Occipital lobe (tissue), 3 donors: ENCODE measurements at places on chromosomes 6 and 20.

- DNase-seq = no peak
Observed at GRCh38 chr6:116924245-116924644, 47.2 kb downstream of the RFX6 start.

- DNase-seq = no peak
Observed at GRCh38 chr6:129517288-129517687, 192.7 kb downstream of the ARHGAP18 start.

GRCh38 chr20:57614490-57615444 lies 5.5 kb downstream of the ZBP1 start:
- no peak for DNase-seq

GRCh38 chr6:156250593-156250992 lies 526.6 kb upstream of the ARID1B start:
- no peak for DNase-seq

GRCh38 chr20:39269493-39270217 lies 307.5 kb downstream of the DHX35 start:
- DNase-seq = no peak

GRCh38 chr20:22560817-22561216 lies 23.6 kb downstream of the FOXA2 start:
- no peak for DNase-seq

DNA sequence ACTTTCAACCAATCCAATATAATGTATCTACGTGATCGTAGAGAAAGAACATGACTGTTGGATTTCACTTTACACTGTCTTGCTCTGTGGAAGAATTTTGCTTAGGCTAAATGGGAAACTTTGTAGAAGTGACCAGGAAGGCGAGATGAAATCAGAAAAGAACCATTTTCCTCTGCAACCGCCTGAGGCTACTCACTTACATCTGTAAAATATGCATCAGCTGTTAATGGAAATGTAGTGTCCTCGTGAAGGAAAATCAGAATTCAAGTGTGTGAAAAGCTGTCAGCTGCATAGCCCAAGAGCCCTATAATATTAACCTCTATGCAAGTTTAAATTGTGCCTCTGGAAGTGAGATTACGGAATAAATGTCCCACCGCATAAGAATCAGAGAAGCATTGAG lies 277.9 kb downstream of the C6orf118 start:
- DNase-seq = no peak

DNA sequence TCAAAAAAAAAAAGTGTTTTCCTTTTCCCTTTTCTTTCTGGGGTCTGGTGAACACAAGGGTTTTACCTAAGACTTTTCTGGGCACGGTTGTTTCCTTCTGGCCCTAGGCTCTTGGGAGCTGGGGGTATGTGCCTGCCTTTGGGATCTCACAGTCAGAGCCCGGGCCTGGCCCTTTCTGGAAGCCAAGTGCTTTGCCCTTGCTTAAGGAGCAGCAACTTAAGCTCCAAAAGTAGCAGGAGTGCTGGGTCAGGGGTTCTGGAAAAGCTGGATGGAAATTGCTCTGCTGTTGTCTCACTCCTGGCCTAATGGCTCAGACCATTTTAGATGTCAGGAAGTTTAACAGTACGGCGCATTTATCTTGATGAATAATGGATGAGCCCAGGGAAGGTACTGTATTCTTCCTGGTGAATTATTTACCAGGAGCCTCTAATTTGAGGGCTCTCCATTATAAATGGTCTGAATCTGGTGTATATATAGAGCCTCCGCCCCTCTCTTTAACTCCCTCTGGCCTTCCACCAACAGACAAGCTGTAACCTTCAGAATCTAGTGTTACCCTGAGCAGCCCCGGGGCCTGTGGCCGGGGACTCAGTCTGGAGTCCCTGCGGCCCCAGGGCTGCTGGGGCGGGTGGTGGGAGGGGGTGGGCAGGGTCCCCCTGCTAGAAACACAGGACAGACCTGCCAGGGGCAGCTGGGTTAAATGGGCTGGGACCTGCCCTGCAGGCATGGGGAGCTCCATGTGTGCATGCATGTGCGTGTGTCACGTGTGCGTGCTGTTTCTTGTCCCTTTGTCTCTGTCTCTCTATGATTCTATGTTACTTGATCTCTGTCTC lies 37.5 kb downstream of the PTK7 start:
- DNase-seq = no peak

DNA sequence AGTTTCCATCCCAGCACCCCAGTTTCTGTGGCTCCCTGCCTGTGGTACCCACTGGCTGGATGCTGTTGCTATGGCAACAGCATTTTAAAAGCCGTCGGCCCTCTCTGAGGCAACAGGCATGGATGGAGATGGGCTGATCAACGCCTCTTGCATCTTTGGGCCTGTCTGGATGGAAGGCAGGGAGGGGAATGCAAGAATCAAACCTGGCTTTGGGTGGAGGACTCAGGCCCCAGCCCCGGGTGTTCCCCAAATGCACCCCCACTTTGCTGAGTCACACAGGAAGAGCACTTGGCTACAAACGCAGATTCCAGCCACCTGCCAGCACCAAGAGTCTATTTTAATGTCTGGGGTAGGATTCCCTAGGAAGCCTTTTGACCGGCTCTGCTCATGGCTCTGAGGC lies 45.7 kb upstream of the TGM2 start:
- peak; percentile 26 for DNase-seq

DNA sequence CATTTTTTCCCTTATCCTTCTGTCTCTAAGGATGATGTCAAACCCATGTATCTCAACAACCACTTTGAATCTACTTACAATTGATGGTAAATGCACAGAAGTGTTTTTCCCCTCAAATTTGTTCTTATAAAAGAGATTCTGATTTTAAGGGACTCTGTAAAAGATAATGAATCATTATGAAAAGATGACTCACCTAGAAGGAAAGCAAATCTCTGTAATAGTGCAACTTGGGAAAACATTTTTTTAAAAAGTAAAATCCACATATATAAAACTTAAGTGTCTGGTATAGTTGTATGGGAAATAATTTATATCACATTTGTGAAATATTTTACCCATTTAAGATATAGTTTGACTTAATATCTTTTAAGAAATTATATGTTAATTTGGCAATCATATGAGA lies 137.0 kb downstream of the TINAG start:
- DNase-seq = no peak

DNA sequence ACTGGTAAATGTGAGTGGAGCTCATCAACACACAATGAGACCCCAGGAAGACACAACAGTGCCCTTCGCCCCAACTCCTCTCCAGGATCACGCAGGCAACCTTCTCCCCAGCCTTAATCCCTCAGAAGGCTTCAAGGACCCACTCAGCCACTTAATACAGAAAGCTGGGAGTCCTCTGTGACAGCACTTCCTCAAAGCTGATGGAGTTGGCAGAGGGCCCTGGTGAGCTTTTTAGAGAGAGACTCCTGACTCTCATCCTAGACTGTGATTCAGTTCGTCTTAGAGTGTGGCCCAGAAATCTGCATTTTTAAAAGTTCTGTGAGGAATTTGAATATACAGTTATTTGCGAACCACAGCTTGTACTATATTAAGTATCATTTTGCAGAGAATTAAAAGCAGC lies 187.7 kb downstream of the UST start:
- no peak for DNase-seq

- no peak for DNase-seq
Observed at GRCh38 chr20:51886341-51886740, 84.0 kb upstream of the SALL4 start.

- DNase-seq = no peak
Observed at GRCh38 chr6:142359271-142359960, 57.6 kb downstream of the ADGRG6 start.

DNA sequence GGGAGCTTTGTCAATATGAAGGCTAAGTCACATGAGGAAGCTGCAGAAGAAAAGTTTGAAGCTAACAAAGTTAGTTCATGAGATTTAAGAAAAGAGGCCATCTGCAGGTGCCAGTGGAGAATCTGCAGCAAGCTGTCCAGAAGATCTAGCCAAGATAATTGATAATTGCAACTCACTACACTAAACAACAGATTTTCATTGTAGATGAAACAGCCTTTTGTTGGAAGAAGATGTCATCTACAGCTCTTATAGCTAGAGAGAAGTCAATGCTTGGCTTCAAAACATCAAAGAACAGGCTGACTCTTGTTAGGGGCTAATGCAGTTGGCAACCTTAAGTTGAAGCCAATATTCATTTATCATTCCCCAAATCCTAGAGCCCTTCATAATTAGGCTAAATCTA lies 83.7 kb downstream of the RIN2 start:
- DNase-seq = no peak

DNA sequence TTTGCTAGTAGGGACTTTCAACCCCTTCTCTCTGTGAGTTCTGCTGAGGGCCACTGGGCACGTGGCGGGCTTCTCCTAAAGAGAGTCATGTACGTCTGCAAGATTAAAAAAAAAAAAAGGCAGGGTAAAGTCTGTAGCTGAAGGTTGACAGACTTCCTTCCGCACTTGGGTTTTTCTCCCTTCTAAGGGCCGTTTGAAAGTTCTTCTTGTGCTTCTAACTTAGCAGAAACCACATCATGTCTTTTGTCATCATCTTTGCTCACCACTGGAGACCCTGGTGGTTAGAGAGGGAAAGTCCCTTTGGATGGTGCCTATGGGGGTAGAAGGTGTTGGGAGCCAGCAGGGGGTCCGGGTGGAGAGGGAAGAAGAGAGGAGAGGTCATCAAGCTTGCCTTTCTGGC lies 31.4 kb downstream of the PRDM1 start:
- DNase-seq = no peak

GRCh38 chr6:86487660-86488221 lies 449.6 kb upstream of the HTR1E start:
- no peak for DNase-seq

DNA sequence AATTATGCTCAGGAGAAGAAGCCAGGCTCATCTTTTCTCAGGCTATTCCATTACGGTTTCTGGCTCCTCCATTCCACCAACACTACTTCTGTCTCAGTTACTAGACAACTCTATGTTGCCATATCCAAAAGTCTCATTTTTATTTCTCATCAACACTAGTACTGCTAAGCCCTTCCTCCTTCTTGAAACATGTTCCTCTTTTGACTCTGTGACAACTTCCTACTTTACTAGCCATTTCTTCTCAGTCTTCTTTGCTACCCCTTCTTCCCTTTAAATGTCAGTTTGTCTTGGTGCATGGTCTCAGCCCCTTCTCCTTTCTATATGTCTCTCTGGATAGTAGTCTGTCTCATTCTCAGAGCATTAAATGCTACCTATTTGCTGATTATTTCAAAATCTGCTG lies 7.1 kb upstream of the ADGRG6 start:
- no peak for DNase-seq

GRCh38 chr6:152068622-152069261 lies 261.3 kb downstream of the ESR1 start:
- DNase-seq = no peak

- DNase-seq = no peak
Observed at GRCh38 chr6:121579478-121579877, 144.0 kb downstream of the GJA1 start.

DNA sequence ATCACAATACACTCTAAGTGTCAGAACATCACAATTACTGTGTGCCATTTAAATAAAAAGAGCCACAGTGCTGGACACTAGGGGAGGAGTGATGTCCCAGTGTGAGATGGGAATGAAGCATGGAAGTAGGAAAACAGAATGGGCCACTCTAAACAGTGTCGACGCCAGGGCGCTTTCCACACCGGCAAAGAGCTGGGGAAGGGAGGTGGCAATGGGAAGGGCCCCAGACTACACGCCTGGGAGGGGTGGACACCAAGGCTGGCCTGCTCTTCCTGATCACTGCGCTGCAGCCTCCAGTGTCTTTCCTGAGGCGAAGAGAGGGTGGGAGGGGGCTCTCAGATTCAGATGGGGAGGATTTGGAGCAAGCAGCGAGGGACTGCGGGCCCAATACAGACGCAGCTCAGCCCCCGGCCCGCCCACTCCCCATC lies 75.9 kb downstream of the ERMARD start:
- DNase-seq = no peak

GRCh38 chr6:144597511-144597910 lies 312.4 kb downstream of the UTRN start:
- DNase-seq = no peak

DNA sequence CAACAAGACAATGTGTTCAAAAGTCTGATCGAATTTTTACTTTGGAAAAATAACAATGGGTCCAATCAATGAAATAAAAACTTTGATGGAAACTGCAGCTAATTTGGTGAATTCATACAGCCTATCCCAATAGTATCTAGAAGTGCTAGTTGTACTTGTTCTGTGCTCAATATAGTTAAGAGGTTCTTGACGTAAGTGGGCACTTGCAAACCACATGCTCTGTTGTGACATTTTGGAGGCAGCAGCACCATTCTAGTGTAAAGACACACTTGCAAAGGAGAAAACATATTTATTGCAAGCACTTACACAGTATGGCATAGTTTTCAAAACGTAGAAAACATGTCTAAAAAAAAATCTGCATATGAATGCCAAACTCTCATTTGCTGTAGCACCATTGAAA lies 6.7 kb upstream of the KLHL31 start:
- DNase-seq = no peak

- DNase-seq = peak; percentile 29
Observed at GRCh38 chr6:27684264-27685211, 211.6 kb upstream of the ZNF184 start.

DNA sequence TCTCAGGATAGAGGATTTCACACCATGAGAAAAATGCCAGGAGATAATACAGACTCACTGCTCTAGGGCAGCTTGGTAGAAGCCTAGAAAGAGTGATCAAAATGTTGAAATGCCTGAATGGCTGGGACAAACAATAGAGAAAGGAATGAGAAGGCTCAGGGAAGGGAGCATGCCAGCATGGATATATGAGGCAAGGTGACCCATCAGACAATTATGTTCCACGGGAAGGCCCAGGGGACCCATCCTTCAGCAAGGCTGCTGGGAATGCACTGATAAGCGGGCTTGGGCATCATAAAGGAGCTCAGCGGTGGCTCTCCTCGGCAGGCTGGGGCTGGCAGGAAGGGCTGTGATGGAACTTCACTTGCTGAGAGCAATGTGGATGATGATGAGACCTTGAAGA lies 12.2 kb downstream of the HEBP2 start:
- DNase-seq = no peak

- no peak for DNase-seq
Observed at GRCh38 chr6:15553031-15553430, 109.8 kb downstream of the DTNBP1 start.

DNA sequence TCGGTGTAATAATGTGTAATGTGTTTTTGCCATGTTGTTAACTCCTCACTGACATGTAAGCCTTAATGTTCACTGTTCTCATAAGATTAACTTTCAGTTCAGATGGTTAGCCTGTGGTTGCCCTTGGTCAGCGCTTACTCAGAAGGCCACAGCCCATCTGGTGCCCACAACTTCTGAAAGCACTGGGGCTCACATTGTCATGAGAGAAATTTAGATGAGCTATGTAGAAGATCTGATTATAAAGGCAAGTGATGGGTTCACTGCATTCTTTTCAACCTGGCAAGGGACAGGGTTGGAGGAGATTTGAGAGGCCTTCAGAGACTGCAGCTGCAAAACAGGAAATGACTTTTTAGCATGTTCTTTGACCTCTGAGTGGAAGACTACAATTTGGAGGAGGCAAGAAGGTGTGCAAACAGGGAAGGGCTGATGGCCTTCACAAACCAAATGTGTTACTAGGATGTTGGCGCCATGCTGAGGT lies 242.3 kb upstream of the SUPT3H start:
- no peak for DNase-seq

- DNase-seq = no peak
Observed at GRCh38 chr6:93248631-93249030, 170.7 kb downstream of the EPHA7 start.
